ENCODE measurements at places on chromosomes 1 and 21.

- DNase-seq: no peak
Measured at GRCh38 chr1:167013108-167013929, 24.2 kb downstream of the MAEL start.

GRCh38 chr1:26677306-26678115 is 18.3 kb upstream of the ARID1A start:
- peak; percentile 56 for DNase-seq

- no peak for DNase-seq
Measured at GRCh38 chr1:224212618-224213061, 29.6 kb downstream of the DEGS1 start.

DNA sequence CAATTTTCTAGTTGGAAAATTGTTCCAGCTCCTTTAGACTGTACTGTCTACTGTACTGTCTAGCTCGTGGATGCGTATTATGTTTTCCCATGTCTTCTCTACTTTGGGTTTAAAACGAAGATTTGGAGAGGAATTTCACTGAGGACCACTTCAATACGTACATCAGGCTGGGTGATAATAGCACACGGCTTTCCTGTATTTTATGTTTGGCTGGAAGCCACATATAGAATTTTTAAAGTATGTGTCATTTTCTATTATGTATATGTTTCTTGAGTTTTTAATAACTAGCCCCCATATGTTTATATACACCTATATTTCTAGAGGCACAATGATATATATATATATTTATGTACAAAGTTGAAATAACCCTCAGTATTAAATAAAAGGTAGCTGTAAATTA is 226.4 kb downstream of the GREM2 start:
- no peak for DNase-seq

GRCh38 chr21:37414292-37415253 is 48.0 kb downstream of the DYRK1A start:
- no peak for DNase-seq

- DNase-seq: no peak
Measured at GRCh38 chr21:29130270-29130969, at the start of gene MAP3K7CL. MAP3K7CL (plus strand) TSS chr21:29130644; CDS start chr21:29133345, 2,701 bp downstream.

DNA sequence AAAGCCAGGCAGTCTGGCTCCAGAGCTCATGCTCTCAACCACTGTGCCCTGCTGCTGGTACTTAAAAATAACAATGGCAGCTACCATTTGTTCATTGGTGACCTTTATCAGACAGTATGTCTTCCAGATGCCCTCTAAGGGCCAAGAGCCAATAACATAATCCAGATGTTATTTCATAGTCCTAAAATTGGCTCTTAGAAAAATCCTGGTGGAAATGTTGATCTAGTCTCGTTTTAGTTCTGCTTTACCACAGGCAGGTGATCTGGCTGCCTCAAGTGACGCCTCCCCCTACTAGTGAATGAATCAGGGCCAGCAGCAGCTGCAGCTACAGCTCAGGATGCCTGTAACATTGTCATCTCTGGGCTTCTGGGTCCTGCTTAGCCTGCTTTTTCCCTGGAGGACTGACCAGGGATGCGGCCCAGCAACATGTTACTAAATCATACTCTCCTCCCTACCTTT is 12.6 kb upstream of the HMGN2 start:
- DNase-seq: no peak

GRCh38 chr1:54869173-54869851 is 17.7 kb downstream of the DHCR24 start:
- DNase-seq: no peak

DNA sequence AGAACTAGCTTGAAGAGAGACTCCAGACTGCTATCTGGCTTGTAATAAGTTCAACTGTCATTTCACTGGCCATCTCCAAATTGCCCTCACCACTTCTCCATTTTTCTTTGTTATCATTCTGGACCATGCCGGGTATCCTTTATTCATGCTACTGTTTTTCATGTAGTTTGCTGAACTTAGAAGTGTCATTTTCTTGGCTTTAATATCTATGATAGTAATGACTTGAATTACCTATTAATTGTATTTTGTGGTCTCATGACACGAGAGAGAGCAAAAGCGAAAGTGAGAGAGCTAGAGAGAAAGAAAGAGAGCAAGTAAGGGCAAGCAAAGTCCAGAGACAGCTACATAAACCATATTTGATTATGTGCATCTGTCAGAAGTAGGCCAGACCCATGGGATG is 184.9 kb upstream of the ATP1B1 start:
- DNase-seq: peak; percentile 4

DNA sequence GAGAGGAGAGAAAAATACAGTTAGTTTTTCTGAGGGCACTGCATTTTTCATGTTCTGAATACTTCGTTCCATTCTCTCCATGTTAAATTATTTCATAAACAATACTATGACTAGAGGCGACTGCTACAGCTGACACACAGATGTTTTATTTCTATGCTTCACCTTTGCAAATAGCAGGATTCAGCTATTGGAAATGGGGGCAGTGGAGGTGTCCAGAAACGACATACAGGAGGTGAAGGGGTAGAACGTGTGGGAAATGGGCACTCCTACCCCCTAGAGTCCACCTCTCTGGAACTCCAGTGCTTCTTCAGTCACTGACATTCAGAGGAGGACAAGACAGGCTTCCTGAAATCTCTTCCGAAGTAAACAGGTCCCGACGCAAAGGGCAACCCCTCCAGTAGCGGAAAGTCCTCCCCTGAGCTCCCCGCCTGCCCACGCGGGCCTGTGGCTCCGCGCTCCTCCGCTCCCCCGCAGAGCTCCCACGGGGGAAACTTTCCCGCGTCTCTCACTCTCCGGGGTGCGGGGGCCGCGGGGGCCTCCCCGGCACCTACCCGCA is 480 bp downstream of the DPYD start:
- DNase-seq: no peak

DNA sequence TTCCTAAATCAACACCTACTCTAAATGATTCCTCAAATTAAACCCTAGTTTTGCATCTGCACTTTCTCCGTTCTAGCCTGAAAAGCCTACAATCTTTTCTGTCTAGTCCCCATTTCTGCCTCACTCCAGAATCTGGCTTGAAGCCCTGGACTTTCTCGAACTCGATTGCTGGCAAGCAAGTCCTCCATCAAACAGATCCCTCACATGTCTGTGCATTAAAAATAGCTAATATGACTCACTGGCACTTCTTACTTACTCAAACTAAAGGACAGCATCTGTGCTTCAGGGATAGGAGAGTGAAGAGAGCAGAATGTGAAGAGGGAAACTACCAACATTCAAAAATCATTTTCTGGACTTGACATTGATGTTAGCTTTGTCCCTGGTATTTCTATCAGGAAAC is 51.8 kb upstream of the CXADR start:
- no peak for DNase-seq

GRCh38 chr21:34618941-34619340 is 4.0 kb upstream of the RCAN1 start:
- no peak for DNase-seq

DNA sequence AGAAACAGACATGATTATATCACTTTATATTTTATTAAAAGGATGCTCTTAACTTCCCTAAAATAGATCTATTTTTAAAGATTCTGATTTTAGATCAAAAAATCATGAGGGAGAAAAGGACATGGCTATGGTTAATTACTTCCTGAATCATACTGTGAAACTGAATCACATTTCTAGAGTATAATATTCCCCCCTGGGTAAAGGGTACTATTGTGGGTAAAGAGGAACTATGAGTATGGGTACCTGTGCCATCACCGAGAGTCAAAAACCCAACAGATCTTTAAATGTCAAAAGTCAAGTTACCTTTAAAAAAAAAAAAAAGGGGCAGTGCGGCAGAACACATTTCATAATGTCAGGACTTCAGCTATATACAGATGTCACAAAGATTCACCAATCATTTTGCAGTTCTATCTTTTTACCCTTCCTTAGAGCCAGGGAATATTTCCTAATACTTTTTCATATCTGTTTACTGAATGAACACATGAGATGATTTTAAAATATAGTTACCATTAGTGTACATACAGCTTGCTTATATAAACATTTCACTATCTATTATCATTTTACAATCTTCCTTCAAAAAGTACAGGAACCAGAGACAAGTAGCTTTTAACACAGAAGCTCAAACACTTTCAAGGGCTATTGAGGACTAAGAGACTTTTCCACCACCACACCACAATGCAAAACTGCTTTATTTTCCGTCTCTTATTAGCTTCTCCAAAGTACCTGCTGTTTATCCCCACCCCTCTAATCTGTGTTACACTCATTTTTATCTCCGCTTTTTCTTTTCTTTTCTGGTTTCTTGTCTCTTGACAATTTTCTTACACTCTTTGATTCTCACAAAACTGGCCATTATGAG is 45.0 kb downstream of the EVI5 start:
- DNase-seq: no peak

DNA sequence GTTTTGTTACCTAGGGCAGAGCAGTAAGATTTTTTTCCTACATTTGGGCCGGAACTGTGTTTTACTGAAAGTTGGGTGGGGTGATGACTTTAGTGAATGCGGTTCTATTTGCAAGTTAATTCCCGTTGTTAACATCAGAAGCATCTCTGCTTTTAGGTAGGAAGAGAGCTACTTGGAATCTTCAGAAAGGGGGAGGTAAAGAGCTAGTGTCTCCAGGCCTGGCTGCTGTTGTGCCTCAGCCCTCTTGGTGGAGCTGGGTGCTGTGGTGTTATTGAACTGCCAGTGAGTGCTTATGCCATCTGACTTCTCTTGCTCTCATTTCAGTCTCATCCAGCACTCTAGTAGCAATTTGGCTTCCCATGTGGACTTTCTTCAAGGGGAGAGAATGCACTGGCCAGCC is 3.4 kb downstream of the KDM4A start:
- no peak for DNase-seq

DNA sequence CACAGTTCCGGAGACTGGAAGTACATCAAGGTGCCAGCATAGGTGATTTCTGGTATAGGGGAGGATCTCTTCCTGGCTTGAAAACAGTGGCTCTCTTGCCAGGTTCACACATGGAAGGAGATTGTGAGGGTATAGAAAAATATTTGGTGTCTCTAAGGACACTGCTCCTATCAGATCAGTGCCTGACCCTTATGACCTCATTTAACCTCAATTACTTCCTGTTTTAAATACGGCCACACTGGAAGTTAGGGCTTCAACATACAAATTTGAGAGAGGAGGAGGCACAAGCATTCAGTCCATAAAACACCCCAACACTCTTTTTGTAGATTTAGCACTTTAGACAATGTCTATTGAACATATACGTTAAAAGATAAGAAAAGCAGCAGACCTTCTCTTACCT is 37.0 kb downstream of the COL6A1 start:
- no peak for DNase-seq

DNA sequence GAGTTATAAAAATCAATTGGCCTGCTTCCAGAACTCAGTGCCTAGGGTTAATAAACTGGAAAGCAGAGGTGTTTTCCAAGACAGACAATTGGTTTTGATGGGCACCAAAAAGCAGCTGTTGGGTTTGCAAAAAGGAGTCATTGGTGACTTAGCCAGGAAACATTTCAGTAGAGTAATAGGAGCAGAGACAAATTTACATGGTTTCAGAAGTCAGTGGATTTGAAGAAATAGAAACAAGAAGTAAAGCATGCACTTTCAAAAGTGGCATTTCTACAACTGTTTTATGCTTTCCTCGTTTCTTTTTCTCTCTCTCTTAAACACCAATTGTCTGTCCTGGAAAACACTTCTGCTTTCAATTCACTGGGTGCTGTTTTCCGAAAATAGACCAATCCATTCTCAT is 87.8 kb downstream of the GLUL start:
- peak; percentile 18 for DNase-seq

DNA sequence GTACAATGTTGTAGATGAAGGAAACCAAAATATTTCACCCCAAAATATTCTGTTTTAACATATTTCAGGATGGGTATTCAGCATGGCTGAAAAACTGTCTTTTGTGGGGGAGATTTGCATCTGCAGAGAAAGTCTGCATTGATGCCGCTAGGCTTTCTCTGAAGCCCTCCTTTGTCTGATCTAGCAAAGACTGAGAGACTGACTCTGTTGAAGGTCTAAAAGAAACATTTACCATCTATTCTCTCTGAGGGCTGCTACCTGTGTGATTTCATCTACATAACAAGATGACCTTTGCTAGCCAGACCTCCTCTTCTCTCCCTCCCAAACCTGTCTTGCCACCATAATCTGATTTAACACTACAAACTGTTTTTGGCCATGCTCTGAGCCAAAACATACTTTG is 12.4 kb upstream of the MT1HL1 start:
- no peak for DNase-seq

GRCh38 chr1:162285149-162285561 is 91.5 kb downstream of the SPATA46 start:
- DNase-seq: no peak

GRCh38 chr21:16211339-16212303 is 481.8 kb downstream of the USP25 start:
- DNase-seq: no peak

DNA sequence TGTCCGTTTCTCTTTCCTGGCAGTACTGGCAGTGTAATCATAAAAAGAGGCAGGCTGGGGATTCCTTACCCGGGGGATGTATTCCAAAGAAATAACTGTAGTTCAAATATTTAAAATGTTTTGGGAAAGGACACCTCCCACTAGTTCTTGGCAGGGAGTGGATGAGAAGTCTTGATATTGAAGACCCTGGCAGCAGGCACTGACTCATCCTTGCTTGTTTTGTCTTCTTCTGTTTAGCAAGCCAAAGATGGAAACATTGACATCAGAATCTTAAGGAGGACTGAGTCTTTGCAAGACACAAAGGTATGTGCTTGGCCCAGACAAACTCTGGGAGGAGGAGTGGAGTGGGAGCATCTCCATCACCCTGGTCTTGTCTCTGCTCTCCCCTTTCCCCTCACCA is 639 bp downstream of the IL20 start:
- DNase-seq: no peak

DNA sequence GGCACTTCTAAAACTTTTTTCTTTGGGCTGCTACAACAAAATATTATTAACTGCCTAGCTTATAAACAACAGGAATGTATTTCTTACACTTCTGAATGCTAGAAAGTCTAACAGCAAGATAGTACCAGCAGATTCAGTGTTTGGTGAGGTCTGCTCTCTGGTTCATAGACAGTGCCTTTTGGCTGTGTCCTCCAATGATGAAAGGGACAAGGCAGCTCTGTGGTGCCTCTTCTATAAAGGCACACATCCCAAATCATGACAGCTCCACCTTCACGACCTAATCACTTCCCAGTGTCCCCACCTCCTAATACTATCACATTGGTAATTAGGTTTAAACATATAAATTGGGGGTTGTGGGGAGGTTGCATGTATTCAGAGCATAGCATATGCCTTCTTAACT is 9.5 kb downstream of the CFH start:
- no peak for DNase-seq
